ENCODE measurements at places on chromosomes 11 and 22.
A peak's percentile ranks its signal among the peaks of the same experiment; 100 is the strongest.

- DNase-seq: peak; percentile 24
These were observed 13.3 kb downstream of the FAM83F start for GRCh38 chr22:40007853-40008710.

DNA sequence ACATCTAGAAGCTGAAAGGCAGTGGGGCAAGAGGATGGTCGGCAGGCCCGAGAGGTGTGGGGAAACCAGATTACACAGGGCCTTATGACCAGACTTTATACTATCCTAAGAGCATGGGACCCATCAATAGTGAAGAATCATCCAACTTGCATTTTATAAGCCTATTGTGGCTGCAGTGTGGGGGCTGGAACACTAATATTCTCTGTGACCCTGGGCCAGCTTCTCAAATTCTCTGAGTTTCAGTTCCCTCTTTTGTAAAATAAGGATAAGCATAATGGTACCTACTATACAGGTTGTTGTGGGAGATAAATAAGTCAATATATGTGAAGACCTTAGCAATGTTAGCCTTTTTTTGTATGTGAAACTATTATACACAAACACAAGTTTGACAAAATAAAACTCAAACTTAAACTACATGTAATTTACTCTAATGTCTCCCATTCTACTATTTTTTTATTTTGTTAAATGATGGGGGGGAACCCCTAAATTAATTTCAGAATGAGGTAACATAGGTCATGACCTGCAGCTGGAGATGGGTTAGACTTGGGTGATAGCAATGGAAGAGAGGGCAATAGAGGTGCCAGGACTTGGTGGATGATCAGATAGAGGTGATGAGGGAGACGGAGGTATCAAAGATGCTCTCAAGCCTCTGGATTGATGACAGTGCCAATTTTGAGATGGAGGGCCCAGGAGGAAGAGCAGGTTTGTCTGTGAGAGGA is 30.1 kb downstream of the SMCO4 start:
- DNase-seq: no peak

DNA sequence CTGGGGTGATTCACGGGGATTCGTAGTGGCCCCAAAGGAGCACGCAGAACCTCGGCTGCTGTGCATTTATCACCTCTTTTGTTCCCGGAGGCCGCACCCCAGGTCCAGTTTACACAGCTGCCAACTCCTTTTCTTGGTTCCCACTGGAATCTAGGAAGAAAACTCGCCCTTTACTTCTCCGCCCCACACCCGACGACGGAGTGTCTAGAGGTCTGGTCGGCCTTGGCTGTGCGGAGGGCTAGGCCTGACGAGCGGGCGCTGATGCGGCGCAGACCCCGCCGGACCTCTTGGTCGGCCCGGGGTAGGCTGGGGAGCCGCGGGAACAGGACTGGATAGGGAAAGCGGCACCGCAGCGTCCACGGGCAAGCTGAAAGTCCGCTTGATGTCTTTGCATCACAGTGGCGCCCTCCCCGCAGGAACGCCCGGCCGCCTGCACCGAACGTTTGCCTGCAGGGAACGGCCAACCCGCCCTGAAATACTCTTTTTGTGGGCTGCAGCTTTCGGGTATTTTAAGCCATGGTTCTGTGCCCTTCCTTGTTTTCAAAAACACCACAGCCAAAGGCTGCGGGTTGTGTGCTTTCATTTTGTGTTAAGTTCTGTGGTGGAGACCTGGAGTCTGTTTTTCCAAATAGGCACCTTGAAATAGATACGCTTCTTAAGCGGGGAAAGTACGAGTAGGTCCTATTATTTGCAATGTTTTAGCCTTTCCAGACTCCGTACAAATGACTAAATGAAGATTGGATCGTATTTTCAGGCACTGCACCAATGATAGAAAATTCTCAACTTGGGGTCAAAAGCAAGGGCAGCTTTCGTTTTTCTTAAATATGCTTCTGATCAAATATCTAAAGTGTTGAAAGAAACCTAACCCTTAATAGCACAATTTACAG is 829 bp upstream of the ZBED5 start:
- DNase-seq: peak; percentile 87

DNA sequence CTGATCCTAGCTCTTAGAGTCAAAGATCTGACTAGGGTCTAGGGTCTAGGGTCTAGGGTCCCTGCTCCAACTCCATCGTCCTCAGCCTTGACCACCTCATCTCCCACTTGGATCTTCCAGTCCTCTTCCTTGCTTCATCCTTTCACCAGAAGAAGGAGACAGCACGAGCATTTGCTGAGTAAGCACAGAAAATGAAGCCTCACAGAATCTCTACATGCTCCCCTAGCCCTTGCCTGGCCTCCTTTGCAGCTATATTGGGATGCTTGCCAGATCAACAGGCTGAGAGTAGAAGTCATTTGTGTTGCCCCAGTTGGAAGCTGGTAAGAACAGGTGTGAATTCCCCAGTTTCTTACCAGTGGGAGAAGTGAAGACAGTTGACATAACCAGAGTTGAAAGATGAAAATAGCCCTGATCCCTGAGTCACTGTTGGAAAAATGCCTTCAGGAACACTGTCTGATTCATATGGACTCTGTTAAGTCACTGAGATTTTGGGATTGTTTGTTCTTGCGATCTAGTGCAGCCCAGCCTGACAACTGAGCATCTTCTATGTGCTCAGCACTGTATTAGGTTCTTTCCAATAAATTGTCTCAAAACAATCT is 552.5 kb downstream of the INSC start:
- no peak for DNase-seq

DNA sequence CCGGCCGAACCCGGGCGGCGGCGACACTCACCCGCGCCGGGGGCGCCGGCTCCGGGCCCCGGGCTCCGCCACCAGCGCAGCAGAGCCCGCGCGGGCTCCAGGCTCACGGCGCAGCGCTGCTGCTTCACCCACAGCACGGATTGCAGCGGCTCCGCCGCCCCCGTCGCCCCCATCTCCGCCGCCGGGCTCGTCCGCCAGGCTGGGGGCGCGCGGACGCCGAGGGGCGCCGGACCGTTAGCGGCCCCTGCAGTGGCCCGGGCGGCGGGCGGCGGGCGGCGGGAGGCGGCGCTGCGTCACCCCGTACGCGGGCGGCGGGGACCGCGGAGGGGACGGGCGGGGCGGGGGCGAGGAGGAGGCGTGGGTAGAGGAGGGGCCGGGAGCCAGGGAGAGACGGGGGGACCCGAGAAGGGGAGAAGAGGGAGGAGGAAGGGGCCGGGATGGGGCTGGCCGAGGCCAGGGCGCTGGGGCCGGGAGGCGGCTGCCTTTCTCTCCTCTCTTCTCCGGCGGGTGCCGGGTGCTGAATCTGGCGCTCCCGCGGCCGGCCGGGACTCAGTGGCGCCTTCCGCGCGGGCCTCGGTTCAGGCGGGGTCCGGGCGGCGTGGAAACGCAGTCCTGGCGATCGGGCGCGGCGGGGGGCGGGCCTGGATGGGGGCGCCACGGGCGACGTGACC is at the start of gene CERK:
TSS of gene CERK (minus strand) at position 277 of the 671 bp plus-strand sequence. CDS start at position 173, 104 bp downstream.
- DNase-seq: peak; percentile 90

DNA sequence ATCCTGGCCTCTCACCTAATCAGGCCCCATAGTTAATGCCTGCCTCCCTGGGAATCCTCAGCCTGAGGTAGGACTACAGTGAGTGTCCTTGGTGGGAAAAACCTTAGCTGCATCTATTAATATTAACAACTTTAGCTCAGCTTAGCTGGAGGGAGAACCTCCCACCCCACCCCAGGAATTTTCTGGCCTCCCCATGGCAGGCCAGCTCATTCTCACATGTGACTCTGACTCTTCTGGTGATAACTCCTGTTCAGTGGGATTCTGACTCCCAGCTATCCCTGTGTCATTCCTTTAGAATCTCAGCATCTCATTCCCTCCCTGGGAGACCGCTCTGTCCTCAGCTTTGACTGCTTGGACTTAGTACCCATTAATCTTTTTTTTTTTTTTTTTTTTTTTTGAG is 14.5 kb downstream of the ART5 start:
- no peak for DNase-seq

DNA sequence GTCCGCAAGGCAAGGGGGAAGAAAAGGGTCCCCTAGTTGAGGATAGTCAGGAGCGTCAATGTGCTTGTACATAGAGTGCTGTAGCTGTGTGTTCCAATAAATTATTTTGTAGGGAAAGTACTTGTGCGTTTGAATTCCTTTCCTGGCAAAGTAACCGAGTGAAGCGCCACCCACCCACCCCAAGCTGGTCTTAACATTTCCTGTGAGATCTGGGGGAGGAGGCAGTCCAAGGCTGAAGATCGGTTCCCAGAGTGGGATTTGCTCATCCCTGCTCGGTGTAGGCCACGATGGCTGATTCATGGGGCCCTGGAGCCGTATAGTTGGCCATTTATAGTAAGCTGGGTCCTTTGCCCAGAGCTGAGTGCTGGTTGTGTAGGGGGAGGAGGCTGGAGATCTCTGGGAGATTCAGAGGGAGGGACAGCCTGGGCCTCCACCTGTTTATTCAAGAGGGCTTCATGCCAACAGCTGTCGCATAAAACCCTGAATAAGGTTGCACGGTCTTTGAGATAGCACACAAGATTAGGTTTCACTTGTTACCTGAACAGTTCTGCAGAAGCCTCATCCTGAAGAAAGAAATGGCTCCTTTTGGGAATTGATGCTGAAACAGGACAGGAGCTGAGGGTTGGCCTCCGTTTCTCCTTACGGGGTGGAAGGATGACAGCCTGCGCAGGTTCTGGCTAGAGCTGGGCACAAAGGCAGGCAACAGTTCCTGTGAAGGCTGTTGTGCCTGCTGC is 2.4 kb downstream of the ATF4 start:
- DNase-seq: peak; percentile 85

DNA sequence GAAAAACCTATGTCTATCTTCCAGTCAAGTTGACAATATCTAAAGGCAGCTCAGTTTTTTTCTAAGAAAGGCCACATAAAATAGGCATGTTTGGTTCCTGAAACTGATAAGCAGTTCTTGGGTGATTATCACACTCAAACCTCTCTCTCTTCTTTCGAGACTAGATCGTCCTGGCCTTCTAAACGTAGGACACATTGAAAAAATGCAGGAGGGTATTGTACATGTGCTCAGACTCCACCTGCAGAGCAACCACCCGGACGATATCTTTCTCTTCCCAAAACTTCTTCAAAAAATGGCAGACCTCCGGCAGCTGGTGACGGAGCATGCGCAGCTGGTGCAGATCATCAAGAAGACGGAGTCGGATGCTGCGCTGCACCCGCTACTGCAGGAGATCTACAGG is 15.1 kb downstream of the CDPF1 start:
- DNase-seq: no peak

DNA sequence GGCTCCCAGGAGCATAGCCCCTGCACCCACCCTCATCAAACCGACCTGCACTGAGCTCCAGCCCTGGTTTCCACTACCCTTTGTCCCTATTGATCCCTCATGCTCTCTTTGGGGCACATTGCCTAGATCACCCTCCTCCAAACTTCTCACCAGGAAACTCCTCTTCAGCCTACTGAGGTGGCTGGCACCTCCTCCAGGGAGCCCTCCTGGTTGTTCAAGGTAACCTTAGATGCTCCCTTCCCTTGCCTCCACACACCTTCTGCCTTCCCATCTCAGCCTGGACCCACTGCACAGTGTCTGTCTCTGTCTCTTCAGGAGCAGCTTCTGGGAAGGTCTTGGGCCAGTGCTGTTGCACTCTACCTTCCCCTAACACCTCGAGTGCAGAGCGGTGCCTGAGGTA is 15.8 kb upstream of the WNT7B start:
- DNase-seq: no peak

DNA sequence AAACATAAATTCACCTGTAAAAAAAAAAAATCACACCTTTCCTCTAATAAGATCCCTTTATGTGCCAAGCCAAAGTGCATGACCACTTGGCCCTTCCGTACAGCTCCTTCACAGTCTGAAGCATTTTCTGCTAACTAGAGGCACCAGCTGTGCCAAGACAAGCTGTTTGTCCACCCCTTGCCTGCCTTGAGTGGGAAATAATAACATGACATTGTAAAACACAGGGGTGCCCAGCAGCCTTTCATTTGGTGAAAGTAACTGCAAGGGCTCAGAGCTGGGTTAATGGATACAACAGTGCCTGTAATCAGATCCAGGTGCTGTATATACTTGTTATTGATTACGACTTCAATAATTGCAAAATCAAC is 59.2 kb downstream of the DDIAS start:
- DNase-seq: peak; percentile 36
